Vagina (tissue), 2 donors: ENCODE measurements at places on chromosomes 3 and 15.

- H3K4me3 ChIP-seq = no peak overlapping the region
- H3K4me1 ChIP-seq = peaks cover 3% of the 10 kb centered on the region
- no peak overlapping the region for H3K27ac ChIP-seq
- no peaks in the 10 kb centered on the region for H3K36me3 ChIP-seq
- no peaks in the 10 kb centered on the region for H3K27me3 ChIP-seq
Measured at GRCh38 chr15:47196048-47196447, 521.3 kb upstream of the SEMA6D start.

DNA sequence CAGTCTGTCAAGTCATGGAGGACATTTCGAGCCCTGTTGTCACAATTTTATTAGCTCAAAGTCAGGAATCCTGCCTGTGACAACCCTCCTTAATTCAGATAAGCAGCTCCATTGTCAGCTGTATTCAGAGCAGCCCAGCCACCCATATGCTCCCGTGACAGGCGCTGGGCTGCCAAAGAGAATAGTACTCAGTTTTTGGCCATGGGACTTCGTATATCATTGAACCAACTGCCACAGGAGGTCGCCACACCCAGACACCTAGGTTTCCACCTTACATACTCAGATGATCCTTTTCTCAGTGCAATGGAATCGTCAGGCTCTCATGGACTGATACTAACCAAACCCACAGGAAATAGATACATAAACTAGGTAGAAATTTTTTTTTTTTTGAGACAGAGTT, 100.2 kb downstream of the C3orf70 start:
- no peak overlapping the region for H3K4me3 ChIP-seq
- peaks cover 53% of the 10 kb centered on the region for H3K36me3 ChIP-seq
- no peaks in the 10 kb centered on the region for H3K4me1 ChIP-seq

GRCh38 chr15:71639471-71639870, 170.9 kb upstream of the NR2E3 start:
- H3K4me3 ChIP-seq = no peak overlapping the region
- H3K27ac ChIP-seq = no peak overlapping the region
- no peaks in the 10 kb centered on the region for H3K27me3 ChIP-seq
- no peaks in the 10 kb centered on the region for H3K4me1 ChIP-seq
- no peak for DNase-seq
- no peaks in the 10 kb centered on the region for H3K36me3 ChIP-seq

DNA sequence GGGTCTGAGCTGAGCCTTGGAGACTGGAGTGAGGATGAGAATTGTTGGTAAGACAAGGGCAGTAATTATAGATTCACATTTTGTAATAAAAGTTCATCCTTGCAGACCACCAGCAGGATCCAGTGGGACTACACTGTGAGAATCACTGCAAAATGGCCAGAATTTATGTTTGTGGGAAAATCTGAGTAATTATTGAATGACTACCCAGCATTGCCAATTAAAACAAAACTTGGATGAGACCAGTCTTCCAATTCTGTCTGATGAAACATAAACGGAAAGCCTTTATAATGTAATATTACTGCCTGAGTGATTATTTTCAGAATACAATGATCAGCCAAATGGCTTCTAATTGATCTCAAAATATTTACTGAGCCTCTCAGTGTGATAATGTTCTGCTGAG, 323.3 kb upstream of the C2CD4B start:
- no peak overlapping the region for H3K4me3 ChIP-seq
- no peak overlapping the region for H3K27ac ChIP-seq
- H3K27me3 ChIP-seq = no peaks in the 10 kb centered on the region
- peaks cover 22% of the 10 kb centered on the region for H3K4me1 ChIP-seq
- DNase-seq = no peak
- H3K36me3 ChIP-seq = no peaks in the 10 kb centered on the region

- H3K27ac ChIP-seq = no peak overlapping the region
- no peak for DNase-seq
- no peak overlapping the region for H3K4me3 ChIP-seq
- no peaks in the 10 kb centered on the region for H3K36me3 ChIP-seq
- no peaks in the 10 kb centered on the region for H3K4me1 ChIP-seq
Measured at GRCh38 chr3:145898487-145898886, 262.5 kb downstream of the PLOD2 start.

- no peak overlapping the region for H3K27ac ChIP-seq
- H3K27me3 ChIP-seq = no peaks in the 10 kb centered on the region
- H3K4me3 ChIP-seq = no peak overlapping the region
- H3K4me1 ChIP-seq = peaks cover 4% of the 10 kb centered on the region
- DNase-seq = no peak
Measured at GRCh38 chr3:182722907-182723306, 70.4 kb upstream of the ATP11B start.

DNA sequence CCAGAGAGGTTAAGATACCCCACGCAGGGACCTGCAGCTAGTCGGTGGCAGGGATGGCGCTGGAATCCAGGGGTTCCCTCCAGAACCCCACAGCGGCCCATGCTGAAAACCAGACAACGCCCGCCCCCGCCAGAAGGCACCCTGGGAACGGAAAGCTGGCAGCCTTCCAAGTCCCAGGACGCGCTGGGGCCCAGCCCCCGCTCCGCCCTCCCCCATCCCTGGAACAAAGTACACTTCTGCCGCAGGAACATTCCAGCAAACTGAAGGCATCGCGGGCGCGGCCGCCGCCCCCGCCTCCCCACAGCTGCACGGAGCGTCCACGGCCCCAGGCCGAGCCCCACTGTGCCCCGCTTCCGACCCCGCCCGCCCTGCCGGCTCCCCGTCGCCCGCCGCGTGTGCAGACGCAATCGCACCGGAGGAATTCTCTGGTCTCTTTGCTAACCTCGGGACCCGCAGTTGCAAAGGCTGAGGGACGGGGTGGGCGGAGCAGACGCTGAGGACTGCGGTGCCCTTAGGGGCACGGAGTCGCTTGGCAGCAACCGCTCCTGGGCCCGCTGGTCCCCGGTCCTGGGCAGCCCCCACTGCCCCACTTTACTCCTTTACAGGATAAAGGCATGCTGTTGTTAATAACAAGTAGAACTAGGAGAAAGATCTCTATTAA, 44.8 kb upstream of the RNU6-1 start:
- no peak for DNase-seq
- no peaks in the 10 kb centered on the region for H3K27me3 ChIP-seq
- H3K4me1 ChIP-seq = peaks cover 28% of the 10 kb centered on the region
- peak overlapping the region; percentile 50 for H3K4me3 ChIP-seq
- no peaks in the 10 kb centered on the region for H3K36me3 ChIP-seq
- H3K27ac ChIP-seq = peak overlapping the region; percentile 81

- no peak for DNase-seq
- no peaks in the 10 kb centered on the region for H3K4me1 ChIP-seq
- no peak overlapping the region for H3K4me3 ChIP-seq
- no peak overlapping the region for H3K27ac ChIP-seq
Measured at GRCh38 chr3:106276151-106276550, 407.3 kb upstream of the CBLB start.

GRCh38 chr3:108447096-108447847, 63.1 kb downstream of the MYH15 start:
- H3K4me1 ChIP-seq = no peaks in the 10 kb centered on the region
- no peaks in the 10 kb centered on the region for H3K36me3 ChIP-seq
- no peak overlapping the region for H3K4me3 ChIP-seq
- DNase-seq = no peak

DNA sequence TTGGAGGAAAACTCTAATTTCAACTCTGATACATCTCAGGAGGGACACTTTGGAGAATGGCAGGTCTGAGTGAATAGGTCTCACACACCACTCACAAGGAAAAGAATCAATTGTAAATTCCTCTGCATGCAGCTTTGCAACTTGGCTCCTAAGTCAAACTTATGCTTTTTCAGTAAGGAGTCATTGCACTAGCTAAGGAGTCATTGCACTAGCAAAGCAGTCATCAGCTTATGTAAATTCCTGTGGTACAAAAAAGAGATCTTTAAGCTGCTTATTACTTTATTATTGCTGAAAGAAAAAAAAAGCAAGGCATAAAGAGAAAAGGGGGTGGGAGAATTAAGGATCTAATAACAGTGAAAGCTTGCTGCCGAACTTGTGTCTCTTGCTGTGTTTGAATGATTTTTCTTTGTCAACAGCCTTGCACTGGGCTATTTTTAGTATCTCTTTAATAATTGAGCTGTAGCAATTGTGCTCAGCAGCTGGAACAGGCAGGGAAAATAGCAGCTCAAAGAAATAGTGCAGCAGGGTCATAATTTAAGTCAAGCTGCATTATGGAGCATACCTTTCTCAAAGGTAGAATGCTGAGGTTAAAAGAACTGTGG, 154.3 kb upstream of the ARPP21 start:
- no peaks in the 10 kb centered on the region for H3K36me3 ChIP-seq
- H3K4me3 ChIP-seq = no peak overlapping the region
- H3K27me3 ChIP-seq = no peaks in the 10 kb centered on the region
- no peak overlapping the region for H3K27ac ChIP-seq

GRCh38 chr3:50298836-50299637, at the start of the genes HYAL3 and NAA80:
HYAL3 (minus strand) TSS chr3:50299405; CDS start chr3:50295602, 3,803 bp downstream.
NAA80 (minus strand) TSS chr3:50299405; CDS start chr3:50297463, 1,942 bp downstream.
- peak within 1 kb of the TSS; percentile 61 for H3K4me3 ChIP-seq
- peak within 1 kb of the TSS; percentile 91 for H3K27ac ChIP-seq
- H3K36me3 ChIP-seq = peaks cover 5% of the 10 kb centered on the region
- peaks cover 55% of the 10 kb centered on the region for H3K4me1 ChIP-seq

DNA sequence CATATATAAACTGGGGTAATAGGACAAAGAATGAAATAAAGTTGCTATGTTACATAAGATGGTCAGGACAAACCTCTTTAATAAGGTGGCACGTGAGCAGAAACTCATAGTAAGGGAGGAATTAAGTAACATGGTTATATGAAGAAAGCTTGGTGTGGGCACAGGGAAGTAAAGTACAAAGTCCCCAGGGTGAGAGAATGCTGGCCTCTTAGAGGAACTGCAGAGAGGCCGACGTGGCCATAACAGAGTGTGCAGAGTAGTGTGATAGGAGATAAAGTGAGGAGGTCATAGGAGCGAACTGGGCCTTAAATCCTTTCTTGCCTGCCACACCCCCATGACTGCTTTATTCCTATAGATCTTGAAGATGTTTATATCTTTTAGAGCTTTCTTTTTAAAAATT, 17.4 kb upstream of the RBMS3 start:
- no peak overlapping the region for H3K4me3 ChIP-seq
- no peak for DNase-seq
- no peaks in the 10 kb centered on the region for H3K36me3 ChIP-seq
- H3K4me1 ChIP-seq = no peaks in the 10 kb centered on the region

DNA sequence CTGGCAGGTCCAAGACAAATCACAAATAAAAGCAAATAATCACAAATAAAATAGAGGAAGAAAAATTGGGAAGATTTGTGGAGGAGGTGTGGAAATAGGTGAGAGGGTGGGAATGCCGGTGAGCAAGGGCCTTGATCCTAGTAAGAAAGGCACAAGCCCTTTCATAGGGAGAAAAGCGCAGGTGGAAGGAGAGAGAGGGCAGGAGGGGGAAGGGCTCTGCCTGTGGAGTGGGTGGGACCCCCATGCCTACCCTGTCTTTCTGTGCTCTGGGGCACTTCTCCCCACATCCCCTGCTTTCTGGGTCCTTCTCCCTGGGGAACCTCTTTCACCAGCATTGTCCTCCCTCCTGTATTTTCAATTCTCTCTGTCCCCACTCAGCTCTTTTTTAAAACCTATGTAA, 711 bp upstream of the TGM5 start:
- no peaks in the 10 kb centered on the region for H3K27me3 ChIP-seq
- H3K36me3 ChIP-seq = no peaks in the 10 kb centered on the region
- DNase-seq = peak; percentile 58
- no peaks in the 10 kb centered on the region for H3K4me1 ChIP-seq
- H3K27ac ChIP-seq = no peak overlapping the region

- H3K36me3 ChIP-seq = no peaks in the 10 kb centered on the region
- no peaks in the 10 kb centered on the region for H3K4me1 ChIP-seq
- H3K4me3 ChIP-seq = no peak overlapping the region
- no peak for DNase-seq
- no peaks in the 10 kb centered on the region for H3K27me3 ChIP-seq
Measured at GRCh38 chr3:180624714-180625113, 22.8 kb downstream of the TTC14 start.

DNA sequence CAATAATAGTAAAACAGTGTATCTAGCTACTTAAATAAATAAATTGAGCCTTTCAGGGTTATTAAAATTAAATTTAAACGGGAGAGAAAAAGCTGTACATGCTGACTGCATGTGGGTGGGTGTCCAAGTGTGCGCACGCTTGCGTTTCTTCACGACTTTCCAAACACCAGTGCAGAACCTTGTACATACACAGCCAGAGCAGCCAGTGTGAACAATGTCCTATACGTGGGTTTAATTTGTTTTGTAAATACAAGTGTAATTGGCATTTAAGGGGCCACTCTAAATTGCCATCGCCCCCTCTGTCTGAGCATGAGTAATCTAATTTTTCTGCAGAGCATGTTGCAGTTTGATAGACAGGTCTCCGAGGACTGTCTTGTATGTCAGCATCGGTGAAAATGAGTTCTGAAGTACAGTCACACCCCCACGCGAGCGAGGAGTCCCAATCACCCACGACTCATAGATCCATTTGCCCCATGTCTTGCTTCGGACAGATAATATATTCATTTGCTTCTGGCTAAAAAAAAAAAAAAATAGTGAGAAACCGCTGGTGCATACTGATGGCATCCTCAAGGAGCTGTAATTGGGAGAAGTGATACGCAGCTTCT, 121.8 kb upstream of the ARRDC4 start:
- no peak for DNase-seq
- H3K27me3 ChIP-seq = no peaks in the 10 kb centered on the region
- no peaks in the 10 kb centered on the region for H3K36me3 ChIP-seq
- no peak overlapping the region for H3K27ac ChIP-seq
- H3K4me1 ChIP-seq = no peaks in the 10 kb centered on the region
- no peak overlapping the region for H3K4me3 ChIP-seq

GRCh38 chr3:4504340-4505261, 11.5 kb downstream of the ITPR1 start:
- no peaks in the 10 kb centered on the region for H3K27me3 ChIP-seq
- H3K36me3 ChIP-seq = no peaks in the 10 kb centered on the region
- peak overlapping the region; percentile 20 for H3K4me3 ChIP-seq
- peak overlapping the region; percentile 60 for H3K27ac ChIP-seq
- no peak for DNase-seq

- no peak for DNase-seq
- H3K4me1 ChIP-seq = peaks cover 53% of the 10 kb centered on the region
- peak overlapping the region; percentile 98 for H3K27ac ChIP-seq
- H3K4me3 ChIP-seq = peak overlapping the region; percentile 73
- H3K36me3 ChIP-seq = no peaks in the 10 kb centered on the region
- no peaks in the 10 kb centered on the region for H3K27me3 ChIP-seq
Measured at GRCh38 chr15:91855241-91855640, 1.7 kb downstream of the SLCO3A1 start.

- H3K36me3 ChIP-seq = no peaks in the 10 kb centered on the region
- H3K4me1 ChIP-seq = peaks cover 16% of the 10 kb centered on the region
- H3K27ac ChIP-seq = no peak overlapping the region
- no peak overlapping the region for H3K4me3 ChIP-seq
- DNase-seq = no peak
Measured at GRCh38 chr15:78509726-78510312, 2.4 kb downstream of the HYKK start.
